Substantia nigra (tissue), 51 donors: ENCODE measurements at places on chromosomes 7 and 10.

DNA sequence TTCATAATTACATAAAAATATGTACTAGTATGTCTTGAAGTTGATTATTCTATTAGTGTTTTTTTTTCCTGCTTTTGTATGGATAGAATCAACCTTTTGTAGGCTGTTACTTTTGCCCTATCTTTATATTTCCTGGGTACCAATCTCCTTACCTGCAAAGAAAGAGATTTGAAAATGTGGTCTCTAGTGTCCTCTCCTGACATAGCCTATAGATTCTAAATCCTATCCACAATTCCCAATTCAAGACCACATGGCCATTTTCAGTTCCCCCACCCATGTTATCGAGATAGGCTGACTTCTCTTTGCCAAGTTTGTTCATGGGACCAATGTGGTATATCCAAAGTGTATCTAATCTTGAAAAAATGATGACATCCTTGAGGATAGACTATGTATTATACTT, 269.4 kb upstream of the SEMA3D start:
- DNase-seq = no peak

- no peak for DNase-seq
Measured at GRCh38 chr7:125563557-125563956, 633.9 kb upstream of the POT1 start.

DNA sequence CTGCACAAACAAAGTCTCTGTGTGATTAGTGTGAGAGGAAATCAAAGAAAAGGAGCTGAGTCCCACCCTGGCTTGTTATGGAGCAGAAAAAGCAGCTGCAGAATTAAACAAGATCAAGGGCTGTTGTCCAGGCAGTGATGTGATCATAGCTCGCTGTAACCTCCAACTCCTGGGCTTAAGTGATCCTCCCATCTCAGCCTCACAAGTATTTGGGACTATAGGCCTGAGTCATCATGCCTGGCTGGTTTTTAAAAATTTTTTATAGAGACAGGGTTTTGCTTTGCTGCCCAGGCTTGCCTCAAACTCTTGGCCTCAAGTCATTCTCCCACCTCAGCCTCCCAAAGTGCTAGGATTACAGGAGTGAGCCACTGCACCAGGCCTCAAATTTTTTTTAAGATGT, 88.9 kb downstream of the IPMK start:
- no peak for DNase-seq

- no peak for DNase-seq
Measured at GRCh38 chr10:49710966-49711365, 31.5 kb downstream of the C10orf53 start.

GRCh38 chr10:103795634-103796270, 59.6 kb downstream of the SH3PXD2A start:
- DNase-seq = no peak

- peak; percentile 12 for DNase-seq
Measured at GRCh38 chr7:27130540-27131389, at the start of gene HOXA4. TSS of gene HOXA4 (minus strand) at chr7:27130757. CDS start at chr7:27130733, 24 bp downstream.

GRCh38 chr10:28569506-28570159, 36.7 kb downstream of the WAC start:
- no peak for DNase-seq

DNA sequence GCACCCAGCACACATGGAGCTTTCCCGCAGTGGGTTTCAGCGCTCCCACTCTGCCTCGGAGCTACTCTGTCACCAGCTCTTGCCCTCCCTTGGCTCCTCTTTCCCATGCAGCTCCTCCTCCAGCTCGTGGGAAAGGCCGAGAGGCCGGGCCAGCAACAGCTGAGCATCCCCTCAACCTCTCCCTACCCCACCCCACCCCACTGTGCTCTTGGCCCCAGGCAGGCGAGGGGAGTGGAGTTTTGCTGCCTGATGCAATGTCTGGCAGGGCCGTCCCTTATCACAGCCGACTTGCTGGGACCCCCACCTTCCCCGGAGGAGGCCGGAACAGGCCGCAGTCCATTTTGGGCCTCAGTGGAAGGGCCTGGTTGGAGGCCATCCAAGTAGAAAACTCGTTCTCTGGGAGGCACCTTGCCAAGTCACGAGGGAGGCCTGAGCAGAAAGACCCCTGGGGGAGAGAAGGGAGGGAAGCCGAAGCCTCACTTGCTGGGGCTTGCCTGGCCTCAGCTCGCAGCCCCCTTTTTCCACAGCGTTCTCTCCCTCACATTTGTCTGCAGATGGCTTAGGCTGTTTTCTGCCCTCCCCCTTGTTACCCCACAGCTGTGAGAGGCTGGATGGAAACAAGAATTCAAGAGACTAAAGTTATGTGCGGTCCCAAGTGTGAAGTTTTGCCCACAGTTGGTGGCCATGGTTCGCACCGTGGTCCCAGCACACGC, 35.3 kb downstream of the CHST3 start:
- DNase-seq = peak; percentile 43

GRCh38 chr10:71314028-71314693, 4.9 kb upstream of the SLC29A3 start:
- DNase-seq = no peak

DNA sequence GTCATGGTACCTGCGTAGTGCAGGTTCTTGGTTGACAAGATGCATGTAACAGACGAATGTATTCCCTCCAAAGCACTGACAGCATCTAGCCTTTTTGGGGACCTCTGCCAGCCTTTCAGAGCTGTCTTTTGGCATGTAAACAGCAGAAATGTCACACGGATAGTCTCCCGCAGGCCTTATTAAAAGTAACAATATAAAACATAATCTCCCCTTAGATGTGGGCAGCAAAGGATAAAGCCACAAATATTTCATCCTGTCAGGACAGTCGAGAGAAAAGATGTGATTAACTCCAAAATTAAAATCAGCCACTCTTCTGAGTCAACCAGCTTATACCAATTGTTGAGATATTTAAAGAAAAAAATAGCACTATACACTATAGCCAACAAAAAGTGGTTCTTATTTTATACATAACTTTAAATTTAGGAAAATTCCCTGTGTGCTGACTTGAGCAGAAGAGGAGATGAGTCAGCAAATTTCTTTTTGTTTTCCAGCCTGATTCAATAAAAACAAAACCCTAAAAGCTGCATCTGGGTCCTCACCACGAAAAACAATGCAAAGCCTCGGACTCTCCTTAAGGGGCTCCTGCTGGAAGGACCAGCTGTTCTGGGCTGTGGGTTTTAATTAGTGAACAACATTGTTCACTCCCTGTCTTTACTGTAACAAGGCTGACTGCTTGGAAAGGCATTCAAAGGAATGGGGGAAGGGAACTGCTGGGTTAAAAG, 240.2 kb downstream of the ADAM12 start:
- DNase-seq = no peak

- DNase-seq = no peak
Measured at GRCh38 chr10:101146392-101147251, 15.5 kb downstream of the TLX1 start.

- no peak for DNase-seq
Measured at GRCh38 chr10:6487920-6488319, 92.2 kb downstream of the PRKCQ start.

- DNase-seq = no peak
Measured at GRCh38 chr10:83536426-83536825, 602.9 kb upstream of the GHITM start.

GRCh38 chr10:131792011-131792651, 108.7 kb upstream of the PPP2R2D start:
- DNase-seq = no peak

DNA sequence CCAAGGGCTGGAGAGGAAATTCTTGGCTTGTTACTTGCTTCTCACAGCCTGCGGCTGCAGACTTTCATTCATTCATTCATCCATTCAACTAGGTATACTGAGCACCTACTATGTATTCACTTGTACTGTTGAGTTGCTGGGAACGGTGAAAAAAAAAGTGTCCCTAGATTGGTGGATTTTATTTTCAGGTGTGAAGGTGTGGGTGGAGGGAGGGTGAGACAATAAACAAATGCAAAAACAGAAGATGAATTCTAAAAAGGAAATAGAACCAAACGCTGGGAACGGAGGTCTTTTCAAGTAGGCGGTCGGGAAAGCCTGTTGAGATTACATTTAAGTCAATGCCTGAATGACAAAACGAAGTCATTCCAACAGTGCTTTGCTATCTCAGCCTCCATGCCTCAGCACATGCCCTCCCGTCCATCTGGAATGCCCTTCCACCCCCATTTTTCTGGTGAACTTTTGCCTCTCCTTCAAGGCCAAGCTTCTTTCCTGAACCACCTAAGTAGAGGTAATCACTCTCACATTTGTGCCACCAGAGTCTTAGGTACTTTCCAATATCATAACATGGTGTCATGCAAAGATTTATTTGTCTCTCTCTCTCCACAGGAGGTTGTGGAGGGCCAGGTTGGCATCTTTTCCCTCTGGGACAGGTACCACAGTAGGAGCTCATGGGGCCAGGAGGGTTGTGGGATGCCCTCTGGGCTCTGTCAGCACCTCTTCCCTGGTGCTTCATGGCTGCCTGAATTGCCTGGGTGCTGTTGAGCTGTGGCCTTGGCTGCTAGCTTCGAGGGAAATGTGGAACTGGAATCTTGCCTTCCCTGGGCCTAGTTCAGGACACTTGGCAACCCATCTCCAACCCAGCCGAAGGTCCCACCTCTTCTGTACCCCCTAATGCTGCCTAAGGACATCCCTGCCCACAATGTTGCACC, 5.5 kb downstream of the NKX2-3 start:
- no peak for DNase-seq

DNA sequence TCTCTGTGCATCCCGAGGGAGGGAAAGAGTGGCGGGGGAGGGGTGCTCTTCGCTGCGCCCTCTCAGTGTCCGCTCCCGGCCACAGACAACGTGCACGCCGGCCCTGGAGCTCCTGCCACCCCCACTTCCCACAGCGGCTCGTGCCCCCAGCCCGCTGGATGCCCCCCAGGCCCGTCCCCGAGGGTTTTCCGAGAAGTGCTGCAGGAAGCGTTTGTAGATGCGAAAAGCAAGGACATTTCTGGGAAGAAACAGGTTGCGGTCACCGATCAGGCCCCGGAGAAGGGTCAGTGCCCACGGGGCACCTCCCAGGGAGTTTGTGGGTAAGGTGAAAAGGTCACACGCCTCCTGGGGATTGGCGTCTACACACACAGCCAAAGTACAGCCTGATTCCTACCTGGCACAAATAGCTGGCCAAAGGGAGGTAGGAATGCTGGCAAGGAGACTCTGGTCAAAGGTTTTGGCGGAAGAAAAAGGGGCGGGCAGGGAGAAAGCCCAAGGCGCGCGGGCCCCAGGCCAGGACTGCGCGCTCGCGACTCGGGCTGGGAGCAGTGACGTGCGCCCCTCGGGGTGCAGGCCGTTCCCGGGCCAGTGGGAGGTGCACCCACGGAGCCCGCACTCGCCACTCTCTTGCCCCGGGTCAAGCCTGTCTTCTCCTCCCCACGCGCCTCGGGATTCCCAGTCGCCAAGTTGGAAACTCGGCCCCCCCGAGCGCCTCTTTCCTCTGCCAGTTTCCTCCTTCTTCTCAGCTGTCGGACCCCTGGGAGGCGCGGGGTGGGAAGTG, 1.5 kb upstream of the NRP1 start:
- DNase-seq = no peak

DNA sequence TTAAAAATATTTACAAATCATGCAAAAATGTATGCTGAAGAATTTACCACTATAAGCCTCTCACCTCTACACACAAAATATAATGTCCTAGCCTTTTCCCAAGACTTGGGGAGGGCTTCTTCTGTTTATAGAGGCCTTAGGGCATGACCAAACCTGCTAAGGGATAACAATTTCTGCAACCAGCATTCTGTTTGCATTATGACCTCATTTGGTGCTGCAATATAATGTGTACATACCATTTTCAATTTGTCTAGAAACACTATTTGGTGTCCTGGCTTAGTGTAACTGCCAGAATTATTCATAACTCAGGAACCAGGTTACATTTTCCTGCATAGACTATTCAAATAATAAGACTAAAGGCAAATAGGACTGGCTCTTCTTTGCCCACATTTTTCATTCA, 446.6 kb upstream of the SORCS1 start:
- no peak for DNase-seq

GRCh38 chr7:120442838-120443237, 169.9 kb downstream of the KCND2 start:
- DNase-seq = no peak

DNA sequence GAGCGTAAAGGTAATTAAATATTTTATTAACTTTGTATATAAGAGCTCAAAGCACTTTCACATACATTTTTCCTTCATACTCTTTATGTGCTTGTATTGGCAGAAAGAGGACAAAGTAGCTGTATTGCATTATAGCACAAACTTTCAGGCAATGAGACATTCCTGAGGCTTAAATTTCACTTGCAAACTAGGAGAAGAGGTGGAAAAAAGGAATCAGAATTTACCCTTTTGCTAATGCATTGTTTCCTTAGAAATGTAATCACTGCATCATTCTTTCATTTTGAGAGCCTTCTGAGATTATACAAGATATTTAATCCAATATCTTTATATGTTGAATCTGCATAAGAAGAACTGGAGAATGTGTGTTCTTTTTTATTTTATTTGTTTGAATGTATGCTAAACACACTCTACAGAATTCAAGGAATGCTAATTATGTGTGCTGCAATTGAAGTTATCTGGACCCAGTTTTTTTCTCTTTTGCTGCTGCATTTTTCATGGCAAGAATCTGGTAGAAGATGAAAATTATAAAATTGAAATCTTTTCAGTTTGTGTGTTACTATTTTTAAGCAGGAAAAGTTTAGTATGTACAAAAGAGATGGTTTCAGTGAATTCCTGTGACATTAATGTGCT, 185.1 kb downstream of the NXPH1 start:
- no peak for DNase-seq

- no peak for DNase-seq
Measured at GRCh38 chr7:112757337-112757736, 32.9 kb downstream of the TMEM168 start.

DNA sequence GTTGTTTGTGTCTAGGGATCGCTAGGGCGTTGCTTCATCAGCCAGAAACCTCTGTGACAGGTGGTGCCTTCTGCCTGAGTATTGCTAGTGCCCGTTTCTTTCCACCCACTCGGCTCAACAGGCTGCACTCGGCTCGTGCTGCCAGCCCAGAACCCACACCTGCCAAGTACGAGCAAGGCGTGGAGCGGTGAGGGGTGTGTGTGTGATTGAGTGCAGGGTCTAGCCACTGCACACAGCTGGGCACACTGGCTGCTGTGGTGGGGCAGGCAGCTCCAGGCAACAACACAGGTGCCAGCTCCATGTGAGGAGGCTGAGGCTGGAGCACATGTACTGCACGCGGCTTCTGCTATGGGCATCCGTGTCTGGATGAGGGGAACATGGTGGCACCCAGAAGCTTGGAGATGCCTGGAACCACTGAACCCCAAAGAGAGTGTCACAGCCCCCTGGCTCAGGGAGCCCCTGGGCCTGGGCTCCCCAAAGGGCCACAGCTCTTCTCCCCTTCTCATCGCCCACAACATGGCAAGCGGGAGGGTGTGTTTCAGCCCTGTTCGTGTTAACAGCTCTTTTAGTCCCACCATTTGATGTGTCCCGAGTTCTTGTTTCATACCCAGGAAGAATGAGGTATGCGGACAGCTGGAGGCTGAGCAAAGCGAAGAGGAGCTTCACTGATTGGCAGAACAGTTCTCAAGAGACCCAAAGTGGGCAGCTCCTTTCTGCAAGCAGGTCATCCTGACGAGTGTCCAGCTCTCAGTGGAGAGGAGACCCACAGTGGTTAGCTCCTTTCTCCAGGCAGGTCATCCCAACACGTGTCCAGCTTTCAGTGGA, 78.1 kb downstream of the HDAC9 start:
- no peak for DNase-seq
